AG08395 (cell line): ENCODE measurements at places on chromosomes 1 and 21.

GRCh38 chr1:231603598-231604275 is 22.9 kb upstream of the DISC1 start:
- DNase-seq: peak; percentile 61

DNA sequence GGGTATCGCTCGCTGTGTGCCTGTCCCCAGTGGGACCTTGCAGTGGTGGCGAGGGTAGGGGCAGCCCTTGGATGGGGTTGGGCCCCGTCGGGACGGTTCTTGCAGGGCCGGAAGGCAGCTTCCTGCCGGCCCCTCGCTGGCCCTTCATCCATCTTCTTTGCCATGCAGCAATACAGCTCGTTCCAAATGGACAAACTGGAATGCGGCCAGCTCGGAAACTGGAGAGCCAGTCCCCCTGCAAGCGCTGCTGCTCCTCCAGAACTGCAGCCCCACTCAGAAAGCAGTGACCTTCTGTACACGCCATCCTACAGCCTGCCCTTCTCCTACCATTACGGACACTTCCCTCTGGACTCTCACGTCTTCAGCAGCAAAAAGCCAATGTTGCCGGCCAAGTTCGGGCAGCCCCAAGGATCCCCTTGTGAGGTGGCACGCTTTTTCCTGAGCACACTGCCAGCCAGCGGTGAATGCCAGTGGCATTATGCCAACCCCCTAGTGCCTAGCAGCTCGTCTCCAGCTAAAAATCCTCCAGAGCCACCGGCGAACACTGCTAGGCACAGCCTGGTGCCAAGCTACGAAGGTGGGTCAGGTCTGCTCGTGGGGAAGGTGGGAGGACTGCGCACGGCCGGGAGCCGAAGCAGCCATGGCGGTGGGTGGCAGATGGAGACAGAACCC is 45.8 kb downstream of the SIM2 start:
- no peak for DNase-seq

GRCh38 chr1:155072531-155073289 is 5.9 kb upstream of the EFNA3 start:
- no peak for DNase-seq

DNA sequence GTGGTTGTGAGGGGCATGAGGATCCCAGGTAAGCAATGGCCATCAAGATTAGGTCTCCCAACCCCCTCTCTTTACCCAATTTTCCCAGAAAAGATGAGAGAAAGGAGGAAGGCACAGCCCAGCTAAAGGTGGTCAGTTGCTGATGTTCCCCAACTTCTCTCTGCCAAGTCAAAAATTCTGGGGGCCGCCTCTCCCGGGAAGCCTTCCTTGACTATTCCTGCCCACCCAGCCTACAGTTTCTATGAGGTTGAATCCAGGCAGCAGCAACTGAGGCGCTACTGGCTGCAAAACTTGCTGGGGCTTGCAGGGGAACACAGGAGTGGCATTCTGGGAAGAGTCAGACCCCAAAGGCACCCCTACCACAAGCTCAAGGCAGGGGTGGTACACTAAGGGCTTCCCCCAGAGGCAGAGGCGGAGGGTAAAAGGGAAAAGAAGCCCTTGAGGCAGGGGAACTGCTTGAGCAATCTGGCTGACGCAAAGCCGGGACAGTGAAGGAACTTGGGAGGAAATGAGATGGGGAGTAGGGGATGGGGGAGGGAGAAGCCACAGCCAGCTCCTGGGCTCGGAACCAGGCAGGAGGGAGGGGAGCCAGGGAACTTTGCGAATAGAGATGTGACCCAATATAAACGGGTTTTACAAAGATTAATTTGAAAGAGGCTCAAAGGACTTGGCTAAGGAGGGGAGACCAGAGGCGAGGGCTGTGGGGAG is 31.2 kb downstream of the SDC3 start:
- peak; percentile 75 for DNase-seq

- no peak for DNase-seq
Observed at GRCh38 chr1:25676488-25676887, 59.9 kb downstream of the MAN1C1 start.

DNA sequence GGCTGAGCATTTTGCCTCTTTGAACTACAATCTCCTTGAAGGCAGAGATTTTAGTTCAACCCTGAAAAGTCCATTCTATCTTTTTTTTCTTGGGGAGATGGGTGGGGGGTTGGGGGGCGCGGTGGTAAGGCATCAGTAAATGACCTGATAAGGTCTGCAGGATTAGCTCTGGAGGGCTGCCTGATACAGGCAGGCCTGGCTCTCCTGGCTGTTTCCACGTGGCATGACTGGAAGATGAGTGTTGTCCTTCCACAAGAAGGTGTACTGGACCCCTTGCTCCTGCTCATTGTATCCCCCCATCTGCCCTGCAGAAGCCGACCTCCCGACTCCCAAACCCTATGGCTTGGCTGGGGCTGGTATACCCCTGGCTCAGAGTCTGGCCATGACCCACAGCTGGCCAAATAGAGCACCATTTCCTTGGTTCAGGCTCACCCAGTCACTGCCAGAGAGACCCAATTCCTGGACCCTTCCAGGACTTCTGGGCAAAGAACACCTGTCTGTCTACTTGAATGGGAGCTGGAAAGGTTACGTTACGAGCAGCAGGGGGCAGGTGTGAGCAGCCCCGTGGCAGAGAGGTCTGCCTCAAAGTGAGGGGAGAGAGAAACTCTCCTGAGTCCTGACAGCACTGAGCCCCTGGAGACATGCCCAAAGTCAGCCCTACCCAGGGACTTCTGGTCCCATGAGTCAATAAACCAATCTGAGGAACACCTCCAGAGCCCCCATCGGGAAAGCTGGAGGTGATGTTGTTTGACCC is 17.0 kb downstream of the DHRS3 start:
- no peak for DNase-seq

- DNase-seq: peak; percentile 61
Observed at GRCh38 chr1:2526824-2527555, 594 bp upstream of the PANK4 start.

DNA sequence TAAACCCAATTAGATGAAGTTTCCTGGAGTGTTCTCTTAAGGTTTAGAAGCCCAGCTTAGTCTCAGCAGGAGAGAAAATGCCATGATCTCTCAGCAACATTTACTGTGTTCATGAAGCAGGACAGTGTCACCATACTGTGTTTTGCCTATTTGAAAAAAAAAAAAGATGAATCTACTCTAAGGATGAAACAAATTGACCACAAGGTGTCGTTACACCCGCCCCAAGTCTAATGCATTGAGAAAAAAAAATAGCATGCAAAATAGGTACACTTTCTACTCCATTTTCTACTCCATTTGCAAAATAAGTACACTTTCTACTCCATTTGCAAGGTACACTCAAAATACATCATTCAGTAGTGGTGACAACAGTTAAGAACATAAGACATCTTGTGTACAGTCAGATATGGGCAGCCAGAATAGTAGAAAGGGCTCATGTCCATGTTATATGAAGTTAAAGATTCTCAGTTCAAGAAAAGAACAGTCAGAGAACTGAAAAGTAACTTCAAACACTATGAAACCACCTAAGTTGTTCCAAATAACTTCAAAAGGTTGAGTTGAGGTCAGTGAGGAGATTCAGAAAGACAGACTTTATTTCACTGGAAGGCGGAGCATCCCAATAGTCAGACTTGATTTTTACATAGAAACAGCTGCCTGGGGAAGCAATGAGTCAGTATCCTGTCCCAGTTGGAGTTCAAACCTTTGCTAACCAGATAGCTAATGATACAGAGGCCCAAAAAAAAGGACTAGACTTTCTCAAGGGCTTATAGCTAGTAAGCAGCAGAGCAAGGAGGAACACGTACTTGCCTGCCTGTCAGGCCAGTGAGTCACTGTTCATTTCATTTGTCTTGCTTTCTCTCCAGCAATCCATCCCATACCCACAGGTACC is 13.3 kb downstream of the PLPPR5 start:
- peak; percentile 49 for DNase-seq

DNA sequence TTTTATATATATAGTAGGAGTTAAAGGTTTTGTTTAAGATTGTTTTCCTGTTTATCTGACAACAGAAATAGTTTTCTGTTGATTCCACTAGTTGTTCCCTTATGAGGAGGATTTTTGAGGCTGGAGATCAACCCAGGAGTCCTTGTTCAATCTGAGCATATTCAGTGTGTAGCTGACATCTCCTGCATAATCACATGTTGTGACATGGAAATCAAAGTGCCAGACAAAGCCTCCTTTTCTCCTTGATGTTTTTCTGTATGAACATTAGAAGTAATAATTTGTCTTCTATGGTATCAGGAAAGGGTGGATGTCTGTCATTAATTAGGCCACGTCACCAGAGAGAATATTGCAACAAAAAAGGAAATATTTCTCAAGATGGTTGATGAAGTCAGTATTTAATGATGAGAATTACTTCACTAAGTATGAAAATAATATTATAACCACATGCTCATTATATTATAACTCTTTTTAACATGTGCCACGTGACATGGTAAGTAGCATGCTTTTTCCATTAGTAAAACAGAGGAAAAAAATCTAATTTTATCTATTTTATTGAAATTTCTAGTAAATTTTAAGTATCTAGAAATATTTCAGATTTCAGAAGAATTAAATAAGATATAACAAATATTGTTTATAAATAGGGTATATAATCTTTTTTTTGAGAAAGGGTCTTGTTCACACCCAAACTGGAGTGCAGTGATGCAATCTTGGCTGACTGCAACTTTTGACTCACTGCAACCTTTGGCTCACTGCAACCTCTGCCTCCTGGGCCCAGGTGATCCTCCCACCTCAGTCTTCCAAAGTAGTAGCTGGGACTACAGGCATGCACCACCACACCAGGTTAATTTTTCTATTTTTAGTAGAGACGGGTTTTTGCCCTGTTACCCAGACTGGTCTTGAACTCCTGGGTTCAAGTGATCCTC is 223.5 kb downstream of the HMCN1 start:
- no peak for DNase-seq

DNA sequence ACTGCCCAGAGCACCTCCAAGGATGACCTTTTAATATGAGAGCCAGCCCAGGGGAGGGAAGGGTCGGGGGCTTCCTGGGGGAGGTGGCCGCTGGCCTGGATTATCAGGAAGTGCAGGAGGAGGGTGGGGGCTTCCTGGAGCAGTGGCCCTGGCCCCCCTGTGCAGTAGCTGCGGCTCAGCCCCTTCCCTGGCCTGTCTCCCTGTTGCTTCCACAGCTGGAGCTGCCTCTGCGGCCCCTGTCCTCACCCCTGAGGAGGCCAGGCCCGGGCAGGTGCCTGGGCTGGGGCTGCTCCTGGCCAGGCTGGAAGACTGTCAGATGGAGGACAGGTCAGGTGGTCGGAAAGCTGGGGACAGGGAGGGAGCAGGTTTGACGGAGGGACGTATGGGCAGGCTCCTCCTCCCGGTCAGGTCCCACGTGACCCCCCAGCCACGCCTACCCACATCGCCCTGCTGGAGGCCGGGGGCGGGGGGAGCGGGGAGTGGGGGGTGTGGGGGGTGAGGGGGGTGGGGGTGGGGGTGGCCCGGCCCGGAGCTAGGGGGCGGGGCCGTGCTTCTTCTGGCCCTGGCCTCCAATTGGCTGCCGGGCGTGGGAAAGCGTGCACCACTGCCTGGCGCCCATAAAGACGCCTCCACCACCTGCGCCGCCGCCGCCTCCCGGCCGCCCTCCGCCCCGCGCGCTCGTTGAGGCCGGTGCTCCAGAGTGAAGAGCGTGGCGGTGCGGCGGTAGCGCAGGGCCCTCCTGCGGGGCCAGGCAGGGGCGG is 10.2 kb upstream of the TNFRSF14 start:
- peak; percentile 93 for DNase-seq

DNA sequence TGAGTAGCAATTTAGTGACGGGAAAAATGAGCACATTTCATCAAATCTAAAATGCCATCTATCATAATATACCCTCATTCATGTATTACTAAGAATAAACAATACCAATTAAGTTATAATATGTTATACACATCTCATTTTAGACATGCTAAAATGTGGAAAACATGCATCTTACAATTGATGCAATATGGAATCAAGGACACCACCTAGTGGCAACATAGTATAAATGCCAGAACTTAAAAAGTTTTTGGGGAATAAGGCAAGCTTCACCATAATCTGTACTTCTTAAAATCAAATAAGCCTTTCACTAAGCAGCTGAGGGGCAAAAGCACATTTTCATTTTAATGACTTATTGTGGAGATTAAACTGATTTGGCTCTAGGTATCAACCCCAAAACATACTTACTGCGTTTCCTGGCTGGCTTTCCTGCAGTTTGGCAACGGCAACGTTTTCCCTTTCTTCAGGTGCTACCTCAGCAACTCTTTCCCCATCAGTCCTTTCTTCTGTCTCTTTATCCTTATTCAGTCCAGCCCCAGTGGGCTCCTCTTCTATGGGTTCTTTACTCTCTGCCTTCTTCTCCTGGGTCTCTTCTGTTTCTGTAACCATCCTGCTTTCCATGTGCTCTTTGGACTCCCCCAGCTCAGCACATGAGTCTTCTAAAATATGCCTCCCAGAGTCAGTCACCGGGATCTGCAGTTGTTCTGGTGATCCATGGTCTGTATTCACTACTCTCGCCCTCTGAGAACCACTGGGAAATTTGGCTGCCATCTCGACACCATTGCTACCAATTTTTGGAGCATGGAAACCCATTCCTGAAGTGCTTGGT is 11.4 kb downstream of the SDE2 start:
- peak; percentile 54 for DNase-seq

GRCh38 chr1:242870966-242871365 is 346.5 kb upstream of the PLD5 start:
- DNase-seq: no peak

DNA sequence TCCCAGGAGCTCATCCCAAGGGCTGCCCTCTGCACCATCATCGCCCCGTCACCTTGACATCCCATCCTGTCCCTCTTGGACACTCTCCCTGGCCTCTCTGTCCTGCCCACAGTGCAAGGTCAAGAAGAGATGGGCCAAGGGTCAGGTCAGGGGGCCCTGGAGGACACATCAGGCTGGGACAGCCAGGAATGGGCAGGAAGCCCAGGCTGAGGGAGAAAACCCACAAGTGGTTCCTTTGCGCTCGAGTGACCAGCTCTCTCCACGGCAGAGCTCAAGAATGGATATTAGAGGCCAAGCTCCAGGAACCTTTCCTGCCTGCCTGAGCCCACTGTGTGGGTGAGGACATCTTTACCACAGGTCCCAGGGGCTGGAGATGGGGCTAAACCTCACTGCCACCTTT is 41.0 kb downstream of the KCNN3 start:
- no peak for DNase-seq

DNA sequence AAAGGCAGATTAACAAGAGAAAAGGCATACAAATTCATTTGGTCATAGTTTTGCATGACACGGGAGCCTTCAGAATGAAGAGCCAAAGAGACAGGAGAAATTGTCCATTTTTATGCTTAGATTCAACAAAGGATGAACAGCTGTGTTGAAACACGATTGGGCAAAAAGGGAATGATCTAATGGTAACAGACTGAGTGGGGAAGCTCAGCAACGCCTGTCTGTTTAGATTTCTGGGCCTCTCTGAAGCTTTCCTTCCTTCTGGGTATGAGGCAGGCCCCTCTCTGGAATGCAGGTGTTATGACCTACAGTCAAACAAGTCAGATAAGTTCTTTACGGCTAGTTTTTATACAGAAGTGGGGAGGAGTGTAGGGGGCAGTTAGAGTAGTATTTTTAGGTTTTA is 154.6 kb downstream of the RGS7 start:
- no peak for DNase-seq
